ENCODE measurements at places on chromosomes 2 and 18.
A peak's percentile ranks its signal among the peaks of the same experiment; 100 is the strongest.

DNA sequence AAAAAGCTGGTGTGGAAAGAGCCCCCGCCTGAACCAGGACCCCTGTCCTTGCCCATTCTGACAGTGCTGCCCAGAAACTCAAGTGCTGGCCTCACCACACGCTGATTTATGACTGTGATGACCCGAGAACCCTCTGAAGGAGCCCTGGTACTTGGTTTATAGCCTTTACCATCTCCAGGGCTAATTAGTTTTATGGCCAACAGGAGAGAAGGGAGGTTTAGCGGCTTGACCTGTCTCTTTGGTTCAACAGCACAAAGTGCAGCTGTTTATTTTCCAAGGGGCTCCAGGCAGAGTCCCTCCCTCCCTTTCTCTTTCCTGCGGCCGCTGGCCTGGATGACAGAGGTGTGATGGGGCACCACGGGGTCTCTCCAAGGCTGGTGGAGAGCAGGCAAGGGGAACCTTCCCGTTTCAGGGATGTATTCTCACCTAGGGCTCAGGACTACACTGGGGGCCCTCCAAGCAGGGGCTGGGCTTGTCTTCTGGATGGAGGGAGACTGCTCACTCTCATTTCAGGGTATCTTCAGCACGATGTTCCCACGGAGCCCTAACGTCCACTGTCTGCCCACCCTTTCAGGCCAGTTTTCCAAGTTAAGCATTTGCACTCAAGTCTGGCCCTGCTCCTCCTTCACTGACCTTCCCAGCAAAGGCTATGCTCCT, 174.2 kb upstream of the GLI2 start:
- DNase-seq, result no peak

- no peak for DNase-seq
Observed at GRCh38 chr2:198753101-198753500, 704.6 kb downstream of the SATB2 start.

GRCh38 chr2:75333646-75334045, 134.3 kb upstream of the TACR1 start:
- DNase-seq, result no peak

DNA sequence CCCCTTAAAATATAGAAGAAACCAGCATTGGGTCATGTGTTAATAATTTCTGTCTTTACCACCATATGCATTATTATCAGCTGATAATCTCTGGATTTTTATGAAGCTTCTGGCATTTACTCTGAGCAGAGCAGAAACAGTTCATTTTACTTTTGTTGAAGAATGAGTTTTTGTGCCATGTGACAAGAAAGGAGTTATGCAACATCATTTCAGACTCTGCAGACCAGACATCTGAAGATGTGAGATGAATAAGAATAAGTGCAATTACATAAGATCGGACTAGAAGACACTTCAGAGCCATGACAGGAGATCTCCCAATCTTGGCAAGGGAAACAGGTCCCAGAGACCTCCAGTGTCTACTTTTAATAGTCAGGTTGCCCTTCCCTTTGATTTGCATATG, 869.4 kb upstream of the VRK2 start:
- no peak for DNase-seq

DNA sequence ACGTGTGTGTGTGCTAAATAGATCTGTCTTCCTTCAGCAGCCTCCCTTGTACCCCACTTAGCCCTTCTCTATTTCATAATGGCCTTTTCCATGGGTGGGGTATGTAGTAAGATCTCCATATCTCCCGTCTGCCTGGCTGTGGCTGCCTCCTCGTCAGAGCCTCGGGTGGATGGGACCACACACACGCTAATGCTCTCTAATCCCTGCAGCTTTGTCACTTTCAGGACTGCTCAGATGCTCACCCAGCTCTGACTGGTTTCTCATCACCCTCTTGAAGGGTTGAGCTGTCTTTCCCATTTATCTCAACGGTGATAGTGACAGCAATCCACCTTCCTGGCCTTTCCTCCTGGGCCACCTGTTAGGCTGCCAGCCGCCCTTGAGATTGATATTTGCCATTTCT, 95.3 kb downstream of the DCC start:
- DNase-seq, result no peak

- DNase-seq, result no peak
Observed at GRCh38 chr2:120914839-120915521, 179.3 kb downstream of the GLI2 start.

GRCh38 chr2:197256021-197256420, 54.6 kb downstream of the ANKRD44 start:
- no peak for DNase-seq

- DNase-seq, result no peak
Observed at GRCh38 chr2:26982102-26982742, 11.8 kb downstream of the MAPRE3 start.

DNA sequence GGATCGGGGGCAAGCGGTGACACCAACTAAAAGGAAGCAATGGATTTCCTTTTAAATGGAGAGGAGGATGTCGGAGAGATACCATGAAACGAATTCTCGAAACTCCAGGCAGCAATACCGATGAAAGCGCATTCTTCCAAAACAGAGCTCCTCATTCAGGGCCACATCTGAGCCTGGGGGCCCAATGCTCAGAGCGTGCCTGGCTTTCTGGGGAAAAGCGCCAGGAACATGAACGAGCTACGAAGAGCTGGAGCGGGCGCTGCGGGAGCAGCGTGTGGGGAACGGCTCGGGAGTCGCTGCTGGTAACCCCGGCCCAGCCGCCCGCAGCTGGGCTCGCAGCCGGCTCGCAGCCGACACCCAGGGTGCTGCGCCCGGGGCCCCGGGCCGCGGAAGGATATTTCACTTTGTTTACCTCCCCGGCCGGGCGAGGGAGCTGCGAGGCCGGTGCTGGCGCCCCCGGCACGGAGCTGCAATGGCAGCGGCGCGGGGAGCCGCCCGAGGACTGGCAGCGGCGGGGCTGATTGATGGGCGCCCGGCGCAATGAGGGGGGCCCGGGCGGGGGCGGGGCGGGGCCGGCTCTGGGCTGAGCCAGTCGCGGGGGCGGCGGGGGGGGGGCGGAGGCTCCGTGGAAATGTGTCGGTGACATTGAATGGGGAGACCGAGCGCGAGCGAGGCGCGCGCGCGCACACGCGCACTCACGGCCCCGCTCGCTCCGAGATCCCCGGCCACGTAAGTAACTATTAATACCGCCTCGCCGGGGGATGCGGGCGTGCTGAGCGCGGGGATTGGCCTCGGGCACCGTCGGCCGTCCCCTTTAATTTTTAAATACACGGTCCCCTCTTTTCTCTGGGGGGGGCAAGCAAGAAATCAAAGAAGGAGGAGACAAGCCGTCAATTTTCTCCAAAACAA, at the start of gene TRIB2:
Gene TRIB2 (plus strand): TSS at position 655 of the 909 bp plus-strand sequence. CDS start 1,372 bp downstream, outside the sequence.
- peak; percentile 78 for DNase-seq

- DNase-seq, result no peak
Observed at GRCh38 chr2:12259493-12259892, 457.2 kb upstream of the TRIB2 start.

- DNase-seq, result no peak
Observed at GRCh38 chr18:23406271-23406787, 46.8 kb upstream of the RIOK3 start.

GRCh38 chr18:42617221-42617620, 498.3 kb downstream of the RIT2 start:
- DNase-seq, result no peak

- DNase-seq, result no peak
Observed at GRCh38 chr18:30081122-30081521, 961.4 kb downstream of the DSC3 start.

GRCh38 chr2:37629529-37629928, 41.9 kb downstream of the CDC42EP3 start:
- DNase-seq, result no peak

- DNase-seq, result no peak
Observed at GRCh38 chr2:9548506-9548905, 7.1 kb downstream of the ADAM17 start.

DNA sequence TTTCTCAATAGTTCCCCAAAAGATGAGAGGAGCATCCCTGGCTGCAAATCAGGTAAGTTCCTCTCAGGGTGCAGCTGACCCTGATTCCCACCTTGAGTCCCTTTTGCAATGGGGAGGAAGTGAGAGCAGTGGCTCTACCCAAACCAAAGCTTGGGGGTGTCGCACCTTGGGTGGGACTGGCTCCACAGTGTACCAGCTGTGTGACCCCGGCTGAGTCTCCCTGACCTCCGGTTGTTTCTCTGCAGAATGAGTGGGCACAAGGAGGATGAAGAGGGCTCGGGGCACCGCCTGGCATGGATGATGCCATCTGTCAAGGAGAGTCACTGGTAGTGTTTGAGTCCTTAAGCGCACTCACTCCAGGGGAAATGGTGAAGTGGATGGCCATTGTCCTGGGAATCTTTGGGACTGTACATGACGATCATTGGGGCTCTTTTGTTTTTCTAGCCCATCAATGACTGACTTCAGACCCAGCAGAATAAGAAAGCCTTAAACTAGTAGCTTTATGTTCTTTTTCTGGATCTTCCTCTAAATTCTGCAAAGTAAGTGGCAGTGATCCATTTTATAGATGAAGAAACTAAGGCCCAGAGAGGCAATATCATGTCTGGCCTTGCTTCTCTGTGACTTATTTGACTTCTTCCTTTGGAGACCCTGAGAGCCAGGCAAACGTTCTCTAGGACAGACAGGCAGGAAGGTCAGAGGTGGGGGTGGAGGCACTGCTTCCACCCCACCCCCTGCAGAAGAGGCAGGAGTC, 106.3 kb upstream of the ST3GAL5 start:
- DNase-seq, result no peak

DNA sequence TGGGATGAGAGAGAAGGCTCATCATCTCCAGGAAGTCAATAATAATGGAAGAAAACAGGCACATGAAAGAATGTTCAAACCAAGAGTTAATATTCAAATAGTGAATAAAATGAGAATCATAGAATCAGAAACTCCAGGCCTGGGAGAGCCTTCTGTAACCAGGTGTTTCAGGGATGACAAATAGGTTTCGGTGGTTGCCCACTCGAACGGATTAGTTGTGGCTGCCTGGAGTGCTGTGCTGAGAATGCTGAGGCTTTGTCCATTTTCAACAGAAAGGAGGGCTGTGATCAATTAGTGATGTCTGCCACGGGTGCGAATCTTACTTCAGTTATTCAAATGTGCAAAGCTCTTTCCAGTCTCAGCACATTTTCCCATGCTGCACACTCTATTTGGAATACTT, 227.3 kb downstream of the INSIG2 start:
- DNase-seq, result no peak

- no peak for DNase-seq
Observed at GRCh38 chr18:76672627-76673026, 149.7 kb upstream of the ZNF236 start.

GRCh38 chr2:43083710-43084698, 142.4 kb downstream of the ZFP36L2 start:
- DNase-seq, result no peak

- no peak for DNase-seq
Observed at GRCh38 chr2:189318761-189319160, 122.5 kb upstream of the WDR75 start.

DNA sequence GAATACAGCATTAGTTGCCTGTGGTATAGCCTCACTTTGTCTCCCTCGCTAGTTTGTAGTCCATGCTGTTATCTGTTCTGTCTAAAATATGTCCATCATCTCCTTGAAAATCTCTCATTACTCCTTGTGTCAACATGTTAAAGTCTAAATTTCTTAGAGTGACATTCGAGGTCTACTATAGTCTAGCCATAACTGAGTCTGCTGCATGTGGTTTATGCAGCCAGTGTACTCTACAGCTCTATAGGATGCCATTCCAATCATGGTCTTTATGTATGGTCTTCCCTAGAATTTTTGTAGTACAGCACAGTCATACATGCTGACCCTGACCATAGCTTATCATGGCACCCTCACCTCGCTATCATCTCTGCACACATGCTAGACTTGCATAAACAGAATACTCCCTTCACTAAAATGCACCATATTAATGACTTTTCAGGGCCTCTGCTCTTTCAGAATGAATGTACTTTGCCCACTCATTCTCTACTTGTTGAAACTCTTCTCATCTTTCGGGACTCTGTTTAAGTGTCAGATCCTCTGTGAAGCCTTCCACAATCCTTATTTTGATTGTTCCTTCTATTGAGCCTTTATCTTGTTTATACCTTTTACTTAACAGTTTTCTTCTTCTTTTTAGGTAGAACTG, 12.8 kb downstream of the TANK start:
- DNase-seq, result no peak

DNA sequence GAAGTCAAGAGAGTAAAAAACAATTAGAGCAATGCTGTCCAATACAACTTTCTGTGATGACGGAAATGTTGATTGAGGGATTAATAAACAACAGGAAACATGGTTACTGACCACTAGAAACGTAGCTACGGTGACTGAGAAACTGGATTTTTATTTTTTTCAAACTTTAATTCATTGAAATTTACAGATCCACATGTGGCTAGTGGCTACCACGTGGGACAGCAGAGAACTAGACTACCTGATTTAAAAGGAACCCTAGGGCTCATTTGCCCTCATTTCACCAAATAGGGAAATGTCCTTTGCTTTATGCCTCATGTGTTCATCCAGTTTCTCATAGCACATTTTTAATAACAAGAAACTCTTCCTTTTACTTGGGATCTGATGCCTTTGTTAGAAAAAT, 413.0 kb downstream of the TGIF1 start:
- DNase-seq, result no peak

DNA sequence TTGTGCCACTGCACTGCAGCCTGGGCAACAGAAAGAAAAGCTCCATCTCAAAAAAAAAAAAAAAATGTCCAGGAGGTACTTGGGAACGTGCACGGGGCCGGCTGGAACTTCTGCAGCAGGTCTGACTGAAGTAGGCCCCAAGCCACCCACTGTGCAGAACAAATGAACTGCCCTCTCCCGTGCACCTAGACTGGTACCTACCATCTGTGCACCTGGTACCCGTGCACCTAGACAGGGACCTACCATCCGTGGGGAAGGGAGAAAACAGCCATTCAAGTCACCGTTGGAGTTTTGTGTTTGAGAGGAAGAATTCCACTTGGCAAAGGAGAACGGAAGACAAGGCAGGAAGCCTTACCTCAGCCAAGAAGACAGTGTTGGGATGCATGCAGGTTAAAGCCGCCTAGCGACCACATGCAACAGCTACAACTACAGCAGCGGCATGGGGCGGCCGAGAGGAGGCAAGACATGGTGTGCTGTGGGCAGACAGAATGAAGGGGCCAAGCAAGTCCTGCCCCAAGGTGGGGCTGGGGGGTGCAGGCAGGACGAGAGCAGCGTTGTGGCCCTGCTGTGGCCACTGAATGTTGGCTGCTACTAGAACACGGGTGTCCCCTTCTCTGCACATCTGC, 16.1 kb downstream of the ST3GAL5 start:
- no peak for DNase-seq

DNA sequence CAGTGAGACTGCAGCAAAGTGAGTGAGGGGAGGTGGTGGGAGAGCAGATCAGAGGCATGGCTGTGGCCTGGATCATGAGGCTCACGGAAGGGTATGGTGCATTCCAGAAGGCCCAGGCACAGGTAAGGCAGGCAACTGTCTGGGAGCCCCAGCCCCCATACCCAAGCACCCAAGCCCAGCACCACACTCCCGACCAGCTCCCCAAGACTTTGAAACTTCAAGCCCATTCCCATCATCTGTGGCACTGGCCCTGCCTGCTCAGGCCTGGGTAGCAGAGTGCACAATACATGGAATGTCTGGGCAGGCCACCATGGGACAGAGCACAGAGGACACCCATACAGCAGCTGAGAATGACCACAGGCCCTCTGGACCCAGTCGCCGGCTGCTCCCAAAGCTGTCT, 202.6 kb upstream of the ARL4C start:
- DNase-seq, result no peak

Data from stimulated activated CD4-positive, alpha-beta T cell treated with anti-CD3 and anti-CD28 coated beads, TNF-alpha, amount 100 ng/mL, for 24 hours (primary cell).